Mesenteric fat pad (tissue), 1 donor: ENCODE measurements at places on chromosomes 2 and 18. TPM values are rescaled to one million over a fixed set of nuclear protein-coding genes. Genes with fewer than 3 reads are reported as not detected.

- no peak for DNase-seq
These were observed 33.9 kb downstream of the MTA3 start for GRCh38 chr2:42602218-42602875.

The CNTNAP5 gene
- total RNA-seq: not detected

GRCh38 chr2:26471766-26472706, 5.9 kb downstream of the OTOF start:
- no peak for DNase-seq

- DNase-seq: no peak
These were observed 7.2 kb upstream of the PUM2 start for GRCh38 chr2:20357638-20358389.

DNA sequence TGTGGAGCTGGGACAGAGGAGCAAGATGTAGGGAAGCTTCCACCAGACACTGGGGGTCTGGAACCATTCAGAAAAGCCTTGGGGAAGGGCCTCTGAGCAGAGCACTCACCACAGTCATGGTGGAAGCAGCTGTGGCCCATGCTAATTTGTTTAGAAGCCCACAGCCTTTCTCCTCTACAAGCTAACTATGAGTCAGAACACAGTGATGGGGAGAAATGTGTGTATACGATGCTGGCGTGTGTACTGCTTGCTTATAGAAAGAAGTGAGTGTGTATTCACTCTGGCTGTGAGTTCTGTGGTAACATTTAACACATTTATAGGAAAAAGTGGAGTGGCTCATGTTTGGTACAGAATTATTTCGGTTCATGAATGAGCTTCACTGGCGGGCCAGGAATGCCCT, 157.0 kb upstream of the ACAA2 start:
- DNase-seq: no peak

DNA sequence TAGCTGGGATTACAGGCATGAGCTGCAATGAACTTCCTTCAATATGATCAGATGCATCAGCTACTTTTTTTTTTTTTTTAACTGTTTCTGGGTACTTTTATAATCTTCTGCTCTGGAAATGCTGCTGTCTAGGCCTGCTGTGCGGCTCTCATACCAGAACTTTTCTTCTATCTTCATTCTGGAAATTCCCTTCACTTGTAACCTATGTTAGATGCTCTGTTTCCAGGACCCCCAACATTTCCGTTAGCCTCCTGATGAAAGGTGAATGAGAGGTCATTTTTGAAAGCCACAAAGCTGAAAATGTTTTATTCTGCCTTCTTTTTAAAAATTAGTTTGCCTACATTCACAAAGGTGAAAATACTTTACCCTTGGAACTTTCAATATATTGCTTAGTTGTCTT, 8.6 kb downstream of the AGFG1 start:
- no peak for DNase-seq

GRCh38 chr2:111072220-111072871, 48.4 kb upstream of the BCL2L11 start:
- DNase-seq: no peak

The SLC8A1 gene
- total RNA-seq: 18.5 TPM

The TMEM178A gene
- total RNA-seq: 1.5 TPM

The RAX gene
- not detected for total RNA-seq

DNA sequence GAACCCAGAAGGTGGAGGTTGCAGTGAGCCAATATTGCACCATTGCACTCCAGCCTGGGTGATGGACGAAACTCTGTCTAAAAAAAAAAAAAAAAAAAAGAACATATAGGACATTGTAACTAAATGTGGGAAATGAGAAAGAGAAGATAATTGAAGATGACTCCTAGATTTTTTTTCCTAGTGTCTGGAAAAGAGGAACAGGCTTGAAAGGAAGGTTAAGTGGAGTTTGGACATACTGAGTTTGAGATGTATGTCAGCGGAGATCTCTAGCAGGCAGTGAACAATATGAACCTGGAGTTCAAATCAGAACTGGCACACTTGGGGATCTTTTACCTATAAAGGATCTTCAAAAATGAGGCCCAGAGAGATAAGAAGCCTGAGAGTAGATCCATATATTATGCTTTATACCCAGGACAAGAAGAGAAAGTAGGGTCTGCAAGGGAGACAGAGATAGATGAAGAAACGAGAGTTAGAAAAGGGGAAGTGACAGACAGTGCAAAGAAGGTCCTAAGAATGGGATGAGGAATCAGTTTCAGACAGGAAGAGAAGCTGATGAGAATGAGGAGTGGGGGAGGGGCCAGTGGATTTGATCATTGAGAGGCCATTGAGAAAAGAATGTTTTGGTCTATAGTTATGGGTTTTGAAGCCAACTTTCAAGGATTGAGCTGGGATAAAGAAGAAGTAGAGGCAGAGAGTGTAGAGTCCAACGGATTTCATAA, 46.9 kb upstream of the CD28 start:
- no peak for DNase-seq

DNA sequence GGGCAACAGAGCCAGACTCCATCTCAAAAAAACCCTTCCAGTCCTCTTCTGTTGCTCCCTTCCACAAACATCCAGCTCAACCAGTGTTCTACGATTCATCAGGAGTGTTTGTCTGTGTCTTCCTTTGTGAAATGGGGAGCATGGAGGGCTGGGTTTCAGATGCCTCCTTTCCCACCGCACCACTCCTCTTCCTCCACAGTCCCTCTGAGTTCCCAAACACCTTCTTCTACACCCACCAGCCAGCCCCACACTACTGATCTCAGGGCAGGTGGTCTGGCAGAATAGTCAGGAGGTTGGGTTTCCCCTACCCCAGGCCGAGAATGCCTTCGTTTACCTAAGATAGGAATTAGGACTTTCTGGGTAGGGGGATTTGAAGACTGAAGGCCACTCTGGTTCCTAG, 36.9 kb downstream of the NGEF start:
- DNase-seq: peak; percentile 49

DNA sequence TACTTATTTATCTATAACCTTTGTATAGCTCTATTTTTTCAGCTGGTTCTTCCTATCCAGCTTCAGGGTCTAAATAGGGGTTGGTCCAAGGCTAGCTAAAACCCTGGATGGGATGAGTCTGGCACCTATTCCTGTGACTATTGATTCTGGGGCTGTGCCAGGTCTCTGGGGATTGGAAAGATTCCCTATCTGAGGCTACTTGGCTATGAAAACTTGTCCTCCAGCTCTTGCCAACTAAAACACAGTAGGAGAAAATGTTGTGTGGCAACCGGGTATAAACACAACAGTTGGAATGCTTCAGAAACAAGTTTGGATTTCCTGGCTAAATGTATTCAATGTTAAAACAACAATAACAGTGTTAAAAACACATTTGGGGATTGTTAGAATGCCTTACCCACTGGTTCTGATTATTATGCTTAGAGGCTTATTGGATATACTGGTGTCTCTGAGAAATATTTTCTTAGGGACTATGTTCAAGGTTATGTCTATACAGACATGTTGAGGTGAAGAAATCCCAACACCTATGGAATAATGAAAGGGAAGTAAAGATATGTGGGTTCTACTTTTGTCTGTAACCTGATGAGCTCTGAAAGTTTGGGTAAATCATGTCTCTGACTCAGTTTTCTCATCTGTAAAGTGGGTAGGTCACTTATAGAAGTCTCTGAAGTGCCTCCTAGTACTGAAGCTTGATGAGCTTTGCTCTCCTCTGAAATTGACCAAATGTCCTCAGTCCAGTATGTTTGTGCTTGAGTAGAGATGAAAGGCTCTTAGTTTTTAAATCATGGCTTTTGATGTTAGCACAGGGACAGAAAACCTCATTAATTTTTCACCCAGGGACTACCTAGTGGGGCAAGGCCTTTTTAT, 460.7 kb downstream of the MTX2 start:
- DNase-seq: no peak

The INHA gene
- total RNA-seq: 0.45 TPM

The BIN1 gene
- total RNA-seq: 87.0 TPM

DNA sequence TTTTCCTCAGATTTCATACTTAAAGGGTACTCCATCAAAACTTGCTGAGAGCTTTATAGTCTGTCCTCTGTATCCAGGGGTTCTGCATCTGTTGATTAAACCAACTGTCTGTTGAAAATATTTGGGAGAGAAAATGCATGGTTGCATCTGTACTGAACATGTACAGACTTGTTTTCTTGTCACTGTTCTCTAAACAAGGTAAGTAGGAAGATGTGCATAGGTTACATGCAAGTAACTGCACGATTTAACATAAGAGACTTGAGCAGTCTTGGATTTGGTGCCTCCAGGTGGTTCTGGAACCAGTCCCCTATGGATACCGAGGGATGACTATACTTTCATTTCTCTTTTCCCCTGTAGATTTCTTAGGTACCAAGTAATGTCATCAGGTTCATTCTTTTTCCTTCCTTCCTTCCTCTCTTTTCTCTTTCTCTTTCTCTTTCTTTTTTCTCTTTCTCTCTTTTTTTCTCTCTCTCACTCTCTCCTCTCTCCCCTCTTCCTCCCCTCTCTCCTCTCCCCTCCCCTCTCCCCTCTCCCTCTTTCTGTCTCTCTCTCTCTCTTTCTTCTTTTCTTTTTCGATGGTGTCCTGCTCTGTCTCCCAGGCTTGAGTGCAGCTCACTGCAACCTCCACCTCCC, 23.2 kb downstream of the ADNP2 start:
- DNase-seq: no peak

- no peak for DNase-seq
These were observed 16.2 kb downstream of the FZD7 start for GRCh38 chr2:202049840-202050239.

The AGXT gene
- 0.32 TPM for total RNA-seq

- DNase-seq: no peak
These were observed 654 bp downstream of the PIK3C3 start for GRCh38 chr18:41955688-41956087.

- no peak for DNase-seq
These were observed 569.0 kb upstream of the SYT4 start for GRCh38 chr18:43846299-43846698.

DNA sequence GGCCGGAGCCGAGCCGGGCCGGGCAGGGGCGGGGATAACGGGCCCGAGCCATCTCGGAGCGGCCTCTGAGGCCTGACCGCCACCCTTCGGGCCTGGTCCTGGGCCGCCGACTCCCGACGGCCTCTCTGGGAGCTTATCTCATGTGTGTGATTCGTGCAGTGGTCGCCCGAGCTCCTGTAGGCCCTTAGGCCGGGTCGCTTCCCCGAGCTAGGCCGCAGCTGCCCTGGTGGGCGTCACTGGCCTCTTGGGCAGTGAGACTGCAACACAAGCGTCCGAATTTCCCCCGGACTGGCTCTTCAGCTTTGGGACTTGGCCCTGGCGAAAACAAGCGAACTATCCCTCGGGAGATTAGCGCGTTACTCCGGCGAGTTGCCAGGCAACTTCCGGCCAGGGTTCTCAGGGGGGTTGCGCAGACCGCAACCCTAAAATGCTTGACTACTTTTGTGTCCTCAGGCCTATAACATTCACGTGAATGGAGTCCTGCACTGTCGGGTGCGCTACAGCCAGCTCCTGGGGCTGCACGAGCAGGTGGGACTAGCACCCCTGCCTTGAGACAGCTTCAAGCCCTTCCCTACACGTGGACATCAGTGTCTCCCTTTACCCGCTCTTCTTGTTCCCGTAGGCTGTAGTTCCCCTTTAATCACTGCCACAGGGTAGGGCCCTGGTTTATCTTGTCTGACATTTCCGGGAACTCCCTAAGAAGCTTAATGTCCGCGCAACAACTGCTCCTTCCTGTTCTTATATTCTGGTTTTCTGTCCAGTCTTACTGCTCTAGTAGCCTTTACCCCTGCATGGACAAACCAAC, 602 bp downstream of the SNX17 start:
- DNase-seq: no peak

DNA sequence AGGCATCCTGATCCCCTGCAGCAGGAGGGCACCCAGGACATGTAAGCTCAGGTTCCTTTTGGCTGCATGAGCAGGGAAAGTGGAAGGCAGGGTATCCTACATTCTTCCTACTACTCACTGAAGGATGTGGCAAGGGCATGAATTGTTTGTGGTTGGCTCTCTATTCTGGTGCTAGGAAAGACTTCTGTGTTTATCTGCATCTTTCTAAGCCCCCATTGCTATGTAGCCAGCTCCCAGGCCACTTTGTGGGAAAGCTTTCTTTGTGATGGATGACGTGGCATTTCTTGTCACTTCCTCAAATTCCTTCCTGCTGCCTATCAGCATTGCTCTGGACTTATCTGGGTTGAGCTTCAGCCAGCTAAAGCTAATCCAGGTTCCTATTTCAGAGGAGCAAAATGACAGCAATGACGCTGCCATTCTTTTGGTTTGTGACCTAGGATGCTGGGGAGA, 46.2 kb downstream of the MEIS1 start:
- DNase-seq: no peak

- DNase-seq: no peak
These were observed 36.4 kb upstream of the TOGARAM2 start for GRCh38 chr2:28944535-28945248.

GRCh38 chr2:164114937-164115336, 379.1 kb upstream of the FIGN start:
- no peak for DNase-seq

DNA sequence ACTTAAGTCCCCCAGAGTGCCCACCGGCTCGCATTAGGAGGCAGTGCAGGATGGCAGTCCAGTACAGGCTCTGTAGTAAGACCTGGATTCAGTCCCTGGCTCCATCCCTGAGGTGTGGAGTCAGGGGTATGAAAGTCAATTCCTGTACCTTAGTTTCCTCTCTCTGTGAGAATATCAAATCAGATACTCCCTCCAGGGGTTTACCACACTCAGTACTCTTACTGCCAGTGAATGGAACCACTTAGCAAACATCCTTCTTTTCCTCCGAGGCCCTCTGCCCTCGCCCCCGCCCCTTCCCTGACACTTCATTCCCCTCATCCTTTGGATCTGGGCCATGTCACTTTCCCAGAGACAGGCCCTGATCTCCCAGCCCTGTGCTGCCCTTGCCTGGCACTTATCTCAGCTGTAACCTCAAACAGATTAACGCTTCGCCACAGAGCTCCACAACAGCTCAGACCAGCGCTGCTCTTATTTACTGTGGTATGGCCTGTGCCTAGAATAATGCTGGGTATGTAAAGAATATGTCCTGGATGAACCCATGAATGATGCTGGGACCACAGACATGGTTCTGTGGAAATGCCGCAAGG, 159.0 kb upstream of the TMEM200C start:
- DNase-seq: no peak

The AFF3 gene
- total RNA-seq: 4.5 TPM

DNA sequence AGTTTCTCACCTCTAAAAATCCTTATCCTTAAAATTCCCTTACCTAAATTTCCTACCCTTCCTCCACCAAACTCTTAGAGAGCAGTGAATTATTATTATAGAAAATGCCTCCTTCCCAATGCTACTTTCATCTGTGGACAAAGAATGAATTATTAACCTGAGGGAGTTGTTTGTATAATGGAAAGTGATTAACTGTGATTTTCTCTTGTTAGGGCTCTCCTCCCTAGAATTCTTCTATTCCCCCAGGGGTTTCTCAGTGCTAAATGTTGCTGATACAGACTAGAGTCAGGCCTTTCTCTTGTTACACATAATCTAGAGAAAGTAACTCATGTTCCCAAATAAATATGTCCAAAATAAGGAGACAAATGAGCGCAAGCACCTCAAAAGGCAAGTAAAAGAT, 23.3 kb downstream of the EPB41L5 start:
- DNase-seq: no peak

GRCh38 chr2:84631047-84631446, 114.7 kb downstream of the DNAH6 start:
- no peak for DNase-seq
